ENCODE measurements at places on chromosomes 11 and 22.

- no peak for DNase-seq
Measured at GRCh38 chr11:8016440-8016839, 29.3 kb downstream of the EIF3F start.

GRCh38 chr11:122424636-122425035, 230.9 kb upstream of the UBASH3B start:
- DNase-seq = no peak

DNA sequence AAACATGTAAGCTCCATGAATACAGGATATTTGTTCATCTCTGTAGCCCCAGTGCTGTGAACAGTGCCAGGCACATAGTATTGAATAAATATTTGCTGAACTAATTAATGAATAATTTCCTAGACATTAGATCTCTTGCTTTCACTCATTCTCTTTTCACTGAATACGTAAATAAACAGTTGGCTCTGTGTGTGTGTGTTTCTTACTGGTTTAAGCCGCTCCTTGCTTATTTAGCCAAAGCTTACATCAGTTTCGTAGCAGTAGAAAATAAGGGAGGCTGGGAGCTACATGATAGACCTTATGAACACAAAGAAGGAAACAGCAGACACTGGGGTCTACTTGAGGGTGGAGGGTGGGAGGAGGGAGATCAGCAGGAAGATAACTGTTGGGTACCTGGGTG, 17.2 kb downstream of the KREMEN1 start:
- no peak for DNase-seq

- no peak for DNase-seq
Measured at GRCh38 chr11:30393012-30393411, 70.1 kb downstream of the ARL14EP start.

- no peak for DNase-seq
Measured at GRCh38 chr11:1435820-1436467, 46.2 kb downstream of the BRSK2 start.

GRCh38 chr11:10029386-10030121, 264.5 kb downstream of the SBF2 start:
- DNase-seq = no peak

DNA sequence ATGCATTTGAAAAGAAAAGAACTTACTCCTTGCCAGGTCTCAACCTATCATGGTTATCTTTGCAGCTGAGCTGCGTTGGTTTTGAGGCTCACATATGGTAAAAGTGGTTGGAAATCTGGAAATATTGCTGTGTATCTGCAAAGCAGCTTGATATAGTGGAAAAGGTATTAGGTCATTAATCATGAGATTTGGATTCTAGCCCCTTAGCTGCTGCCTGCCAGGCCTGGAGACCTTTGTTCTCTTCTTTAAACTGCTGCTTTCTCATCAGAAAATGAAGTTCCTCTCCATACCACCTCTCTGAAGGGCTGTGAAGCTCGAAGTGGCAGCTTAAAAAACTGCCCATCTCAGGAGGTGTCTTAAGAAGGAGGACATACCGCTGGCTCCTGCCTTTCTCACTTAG, 5.7 kb downstream of the PPARA start:
- DNase-seq = no peak

GRCh38 chr11:128187835-128188234, 399.5 kb downstream of the ETS1 start:
- DNase-seq = no peak

DNA sequence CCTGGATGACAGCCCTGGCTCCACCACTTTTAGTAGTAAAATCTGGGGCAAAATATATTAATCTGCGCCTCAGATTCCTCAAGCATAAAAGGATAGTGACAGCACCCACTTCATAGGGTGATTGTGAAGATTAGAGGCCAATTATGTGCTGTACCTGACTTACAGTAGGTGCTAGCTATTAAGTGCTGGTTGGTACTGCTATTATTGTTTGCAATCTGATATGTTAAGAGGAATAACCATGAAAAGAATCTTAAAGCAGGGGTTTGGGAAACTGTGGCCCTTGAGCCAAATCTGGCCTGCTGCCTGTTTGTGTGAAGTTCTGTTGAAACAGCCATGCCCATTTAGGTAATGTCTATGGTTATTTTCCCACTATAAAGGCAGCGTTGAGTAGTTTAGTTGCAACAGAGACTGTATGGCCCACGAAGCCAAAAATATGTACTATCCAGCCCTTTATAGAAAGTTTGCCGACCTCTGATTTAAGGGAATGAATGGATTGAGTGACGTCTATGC, 44.7 kb upstream of the MN1 start:
- DNase-seq = no peak

GRCh38 chr22:26806445-26807175, 149.2 kb downstream of the MIAT start:
- no peak for DNase-seq

DNA sequence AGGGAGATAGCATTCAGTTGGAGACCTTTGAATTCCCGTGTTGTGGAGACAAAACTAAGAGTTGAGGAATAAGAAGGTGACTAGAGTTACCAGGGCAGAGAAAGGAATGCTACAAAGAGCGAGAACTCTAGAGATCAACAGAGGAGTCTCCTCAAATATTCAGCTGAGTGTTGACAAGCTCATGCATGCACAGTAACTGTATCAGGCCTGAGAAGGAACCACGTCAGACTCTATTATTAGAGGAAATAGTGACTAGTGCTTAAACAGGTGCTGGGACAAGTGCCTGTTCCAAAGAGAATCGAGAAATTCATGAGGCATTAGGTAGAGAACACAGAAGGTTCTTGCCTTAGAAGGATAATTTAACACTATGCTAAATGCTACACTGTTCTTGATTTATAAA, 333.8 kb upstream of the CHORDC1 start:
- no peak for DNase-seq

DNA sequence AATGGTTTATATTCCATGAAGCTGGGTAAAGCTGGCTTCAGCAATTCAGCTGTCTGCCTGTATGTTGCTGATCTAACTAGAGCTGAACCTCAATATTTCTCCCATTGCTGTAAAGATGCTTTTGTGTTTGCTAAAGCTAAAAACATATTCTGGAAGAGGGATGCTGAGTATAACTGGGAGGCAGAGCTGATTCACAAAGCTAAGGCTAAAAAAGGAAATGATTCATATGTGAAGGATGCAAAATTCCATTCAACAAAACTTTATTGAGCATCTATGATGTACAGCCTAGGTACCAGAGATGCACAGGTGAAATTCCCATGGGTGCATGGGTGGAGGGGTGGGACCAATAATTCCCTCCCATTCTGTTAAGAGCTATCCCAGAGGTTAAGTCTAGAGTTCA, 193.9 kb downstream of the KIF18A start:
- no peak for DNase-seq

GRCh38 chr22:46892866-46893265, 130.4 kb downstream of the TBC1D22A start:
- DNase-seq = no peak

DNA sequence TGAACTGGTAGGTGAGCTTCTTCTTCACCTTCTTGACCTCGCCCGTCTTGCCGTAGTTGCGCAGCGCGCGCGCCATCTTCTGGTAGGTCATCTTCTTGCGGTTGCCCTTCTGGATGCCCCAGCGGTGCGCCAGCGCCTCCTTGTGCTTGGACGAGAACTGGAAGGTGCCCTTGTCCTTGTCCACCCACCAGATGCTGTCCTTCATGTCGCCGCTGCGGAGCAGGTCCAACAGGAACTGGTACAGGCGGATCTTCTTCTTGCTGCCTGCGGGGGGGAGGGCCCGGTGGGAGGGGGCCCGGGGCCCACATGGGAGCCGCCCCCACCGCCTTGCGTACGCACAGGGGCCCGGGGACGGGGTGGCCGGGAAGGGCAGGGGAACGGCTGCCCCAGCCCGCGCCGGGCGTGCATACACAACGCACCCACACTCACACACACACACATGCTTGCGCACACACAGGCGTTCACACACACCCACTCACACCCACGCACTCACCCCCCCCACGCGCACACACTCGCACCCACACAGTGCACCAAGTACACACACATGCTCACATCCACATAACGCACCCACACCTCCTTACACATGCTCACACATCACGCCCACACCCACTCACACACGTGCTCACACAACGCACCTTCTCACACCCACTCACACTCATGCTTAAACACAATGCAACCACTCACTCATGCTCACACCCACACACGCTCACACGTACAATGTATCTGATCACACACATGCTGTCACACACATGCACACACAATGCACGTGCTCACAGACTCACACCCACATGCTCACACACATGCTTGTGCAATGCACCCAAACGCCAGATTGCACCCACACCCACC, 3.0 kb upstream of the MYBPC3 start:
- DNase-seq = no peak

- DNase-seq = no peak
Measured at GRCh38 chr11:93000511-93001476, 31.3 kb downstream of the MTNR1B start.

GRCh38 chr22:46462726-46463371, 74.6 kb downstream of the CELSR1 start:
- DNase-seq = no peak

GRCh38 chr11:89612096-89612495, 98.0 kb upstream of the TRIM77 start:
- DNase-seq = no peak

DNA sequence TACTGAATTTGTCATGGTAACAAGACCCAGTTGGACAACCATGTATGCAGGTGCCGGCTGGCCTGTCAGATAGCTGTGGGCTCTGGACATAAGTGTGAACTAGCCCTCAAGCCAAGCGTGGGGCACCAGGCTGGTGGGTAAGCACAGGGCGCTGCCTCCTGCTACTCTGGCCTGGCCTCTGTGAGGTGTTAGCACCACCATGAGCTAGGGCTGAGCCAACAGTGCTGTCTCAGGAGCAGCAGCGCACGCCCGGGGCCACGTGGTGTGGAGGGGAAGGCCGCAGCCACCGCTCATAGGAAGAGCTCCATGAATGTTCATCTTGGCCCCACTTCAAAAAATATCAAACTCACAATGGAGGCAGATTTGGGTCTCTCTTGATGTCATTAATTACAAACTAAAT, 35.3 kb upstream of the GNB1L start:
- DNase-seq = peak; percentile 29

DNA sequence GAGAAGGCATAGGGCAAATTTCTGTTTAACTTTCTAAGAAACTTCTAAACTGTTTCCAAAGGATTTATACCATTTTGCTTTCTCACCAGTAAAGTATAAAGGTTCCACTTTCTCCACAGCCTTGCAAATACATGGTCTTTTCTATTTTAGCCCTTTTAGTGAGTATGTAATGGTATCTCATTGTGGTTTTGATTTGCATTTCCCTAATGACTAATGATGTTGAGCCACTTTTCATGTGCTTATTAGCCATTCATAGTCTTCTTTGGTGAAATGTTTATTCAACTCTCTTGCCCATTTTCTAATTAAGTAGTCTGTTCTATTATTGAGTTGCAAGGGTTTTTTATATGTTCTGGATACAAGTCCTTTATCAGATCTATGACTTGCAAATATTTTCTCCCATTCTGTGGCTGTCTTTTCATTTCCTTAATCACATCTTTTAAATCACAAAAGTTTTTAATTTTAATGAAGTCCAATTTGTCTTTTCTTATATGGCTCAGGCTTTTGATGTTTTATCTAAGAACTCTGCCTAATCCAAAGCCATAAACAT, 83.8 kb upstream of the KCNQ1OT1 start:
- no peak for DNase-seq

- no peak for DNase-seq
Measured at GRCh38 chr11:40716344-40717130, 742.9 kb downstream of the LRRC4C start.

- DNase-seq = no peak
Measured at GRCh38 chr22:27680636-27681035, 120.9 kb downstream of the MN1 start.

- no peak for DNase-seq
Measured at GRCh38 chr11:104529906-104530305, 366.0 kb upstream of the PDGFD start.

DNA sequence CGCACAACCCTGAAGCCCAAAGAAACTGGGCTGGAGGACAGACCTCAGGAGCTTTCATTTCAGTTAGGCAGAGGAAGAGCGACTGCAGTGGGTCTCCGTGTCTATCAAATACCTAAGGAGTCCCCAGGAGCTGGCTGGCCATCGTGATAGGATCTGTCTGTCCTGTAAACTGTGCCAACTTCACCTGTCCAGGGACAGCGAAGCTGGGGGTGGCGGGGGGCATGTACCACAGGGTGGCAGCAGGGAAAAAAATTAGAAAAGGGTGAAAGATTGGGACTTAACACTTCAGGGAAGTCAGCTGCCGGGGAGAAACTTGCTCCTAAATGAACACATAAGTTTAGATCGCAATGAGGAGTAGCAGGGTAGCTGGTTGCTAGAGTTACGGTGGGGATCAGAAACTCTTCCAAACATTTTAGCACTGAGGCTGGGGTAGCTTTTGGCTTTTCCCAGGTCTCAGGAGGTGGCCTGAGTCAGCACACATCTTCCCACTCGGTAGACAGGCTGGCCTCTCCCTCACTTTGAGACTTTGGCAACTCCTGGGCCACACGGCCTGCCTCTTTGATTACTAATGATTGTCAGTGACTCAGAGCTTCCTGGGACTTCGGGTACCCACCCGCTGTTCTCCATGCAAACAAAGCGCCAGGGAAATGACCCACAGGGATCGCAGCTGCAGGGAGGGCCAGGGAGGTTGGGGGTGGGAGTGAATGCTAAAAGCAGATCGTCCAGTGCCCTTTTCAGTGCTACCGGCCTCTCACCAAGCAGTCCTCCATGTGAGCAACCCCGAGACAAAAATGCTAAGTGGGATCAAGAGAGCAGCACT, 2.9 kb upstream of the MTFP1 start:
- DNase-seq = peak; percentile 10

- DNase-seq = no peak
Measured at GRCh38 chr11:64865286-64866172, 12.9 kb downstream of the EHD1 start.

DNA sequence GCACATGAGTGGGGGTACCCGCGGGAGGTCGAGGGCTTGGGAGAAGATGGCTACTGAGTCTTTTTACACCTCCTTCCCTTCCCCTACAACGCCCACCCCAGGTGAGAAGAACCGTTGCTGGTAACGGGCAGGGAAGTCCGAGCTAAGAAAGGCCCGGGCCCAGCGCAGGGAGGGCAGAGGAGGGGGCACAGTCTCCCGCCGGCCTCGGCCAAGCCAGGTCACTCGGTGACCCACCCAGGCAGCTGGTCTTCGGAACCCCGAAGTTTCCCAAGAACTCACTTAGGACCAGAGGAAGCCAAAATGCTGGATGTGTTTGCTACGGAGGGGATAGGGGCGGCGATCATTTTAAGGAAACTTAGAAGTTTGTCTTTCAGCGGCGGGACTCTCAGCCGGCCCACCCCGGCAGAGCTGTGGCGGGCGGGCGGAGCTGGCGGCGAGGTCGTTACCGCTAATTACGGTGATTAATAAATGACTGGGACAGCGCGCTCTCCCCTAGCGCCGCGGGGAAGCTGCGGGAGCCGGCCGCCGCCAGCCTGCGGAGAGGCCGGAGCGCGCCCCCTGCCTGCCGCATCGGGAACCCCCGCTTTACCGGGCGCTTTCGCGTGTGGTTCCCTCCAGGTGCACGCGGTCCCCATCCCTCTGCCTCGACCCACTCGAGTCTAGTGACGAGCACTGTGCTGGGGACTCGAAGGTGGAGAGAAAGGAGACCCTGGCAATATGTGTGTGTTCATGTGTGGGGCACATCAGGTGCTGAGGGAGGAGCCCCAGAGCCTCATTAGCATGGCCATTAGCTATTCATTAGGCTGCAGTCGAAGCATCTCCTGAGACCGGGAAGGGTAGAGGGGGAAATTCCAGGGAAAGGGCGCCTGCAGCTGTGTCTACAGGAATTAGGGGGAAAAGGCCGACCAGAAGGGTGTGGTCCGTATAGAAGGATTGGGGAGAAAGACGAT, 945 bp downstream of the ROBO3 start:
- peak; percentile 28 for DNase-seq

- no peak for DNase-seq
Measured at GRCh38 chr11:118059246-118059940, 17.5 kb upstream of the TMPRSS4 start.

- DNase-seq = no peak
Measured at GRCh38 chr22:46913351-46913750, 150.9 kb downstream of the TBC1D22A start.
